ENCODE measurements at places on chromosomes 5 and 9.
A peak's percentile ranks its signal among the peaks of the same experiment; 100 is the strongest.

GRCh38 chr9:136494531-136495215 is 11.8 kb upstream of the SEC16A start:
- no peak for DNase-seq

- DNase-seq = no peak
These were observed 32.1 kb downstream of the ARL15 start for GRCh38 chr5:54278036-54278830.

DNA sequence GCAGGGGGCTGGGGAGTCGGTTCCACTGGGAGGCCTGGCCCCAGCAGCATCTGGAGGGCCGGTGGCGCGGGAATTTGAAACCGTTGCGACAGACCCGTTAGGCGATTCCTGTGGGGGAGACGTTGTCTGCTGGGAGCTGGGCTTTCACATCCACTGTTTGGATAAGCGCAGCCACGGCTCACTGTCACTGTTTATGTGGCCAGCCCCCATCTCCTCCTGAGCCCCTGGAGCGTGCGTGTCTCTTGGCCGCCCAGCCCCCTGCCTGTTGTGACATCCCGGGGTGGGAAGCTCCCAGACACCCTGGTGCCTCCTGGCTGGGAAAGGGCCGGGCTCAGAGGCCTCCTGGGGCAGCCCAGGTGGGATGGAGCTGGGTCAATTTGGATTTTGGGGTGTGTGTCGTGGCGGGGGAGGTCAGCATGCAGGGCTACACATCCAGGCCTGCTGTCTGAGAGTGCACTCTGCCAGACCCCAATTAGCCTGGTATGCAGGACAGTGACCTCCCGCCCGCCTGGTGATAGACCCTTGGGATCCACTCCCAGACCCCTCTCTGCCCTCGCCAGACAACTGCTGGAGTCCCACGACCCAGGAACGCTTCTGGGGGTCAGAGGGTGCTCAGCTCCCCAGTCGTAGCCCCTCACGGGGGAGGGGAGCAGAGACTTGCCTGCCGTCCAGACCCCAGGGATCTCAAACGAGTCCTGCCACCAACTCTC is 62.0 kb upstream of the RNU6ATAC start:
- no peak for DNase-seq

DNA sequence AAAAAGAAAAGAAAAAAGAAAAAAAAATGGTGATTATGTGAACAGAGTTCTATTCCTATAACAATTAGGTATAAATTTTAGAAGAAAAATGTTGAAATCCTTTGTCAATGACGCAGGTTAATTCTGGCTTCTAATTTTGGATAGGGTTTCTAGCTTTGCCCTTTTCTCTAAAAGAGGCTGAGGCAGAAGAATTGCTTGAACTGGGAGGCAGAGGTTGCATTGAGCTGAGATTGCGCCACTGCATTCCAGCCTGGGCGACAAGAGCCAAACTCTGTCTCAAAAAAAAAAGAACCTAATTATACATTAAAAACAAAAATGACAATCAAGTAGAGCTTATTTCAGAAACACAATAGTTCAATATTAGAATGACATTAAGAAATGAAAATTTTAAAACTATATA is 2.9 kb downstream of the STXBP1 start:
- DNase-seq = no peak

DNA sequence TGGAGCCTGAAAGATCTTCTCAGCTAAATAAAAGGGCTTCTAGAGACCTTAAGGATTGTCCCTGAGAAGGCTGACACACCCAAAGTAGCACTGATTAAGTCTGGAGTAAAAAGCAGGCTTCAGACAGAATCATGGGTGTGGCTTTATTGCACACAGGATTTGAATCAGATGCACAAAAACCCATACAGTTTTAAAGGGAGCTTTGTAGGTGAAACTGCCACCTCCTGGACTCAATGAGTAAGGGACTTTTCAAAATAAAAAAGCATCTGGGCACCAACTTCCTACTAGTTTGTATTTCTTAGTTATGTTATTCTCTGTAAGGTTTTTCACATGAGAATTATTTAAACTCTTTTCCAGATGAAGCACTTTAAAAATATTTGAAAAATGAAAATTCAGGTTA is 129.4 kb downstream of the EDIL3 start:
- DNase-seq = peak; percentile 33
